ENCODE measurements at places on chromosomes 2 and 18.

- no peak for DNase-seq
Measured at GRCh38 chr2:168614172-168615018, 158.3 kb downstream of the CERS6 start.

DNA sequence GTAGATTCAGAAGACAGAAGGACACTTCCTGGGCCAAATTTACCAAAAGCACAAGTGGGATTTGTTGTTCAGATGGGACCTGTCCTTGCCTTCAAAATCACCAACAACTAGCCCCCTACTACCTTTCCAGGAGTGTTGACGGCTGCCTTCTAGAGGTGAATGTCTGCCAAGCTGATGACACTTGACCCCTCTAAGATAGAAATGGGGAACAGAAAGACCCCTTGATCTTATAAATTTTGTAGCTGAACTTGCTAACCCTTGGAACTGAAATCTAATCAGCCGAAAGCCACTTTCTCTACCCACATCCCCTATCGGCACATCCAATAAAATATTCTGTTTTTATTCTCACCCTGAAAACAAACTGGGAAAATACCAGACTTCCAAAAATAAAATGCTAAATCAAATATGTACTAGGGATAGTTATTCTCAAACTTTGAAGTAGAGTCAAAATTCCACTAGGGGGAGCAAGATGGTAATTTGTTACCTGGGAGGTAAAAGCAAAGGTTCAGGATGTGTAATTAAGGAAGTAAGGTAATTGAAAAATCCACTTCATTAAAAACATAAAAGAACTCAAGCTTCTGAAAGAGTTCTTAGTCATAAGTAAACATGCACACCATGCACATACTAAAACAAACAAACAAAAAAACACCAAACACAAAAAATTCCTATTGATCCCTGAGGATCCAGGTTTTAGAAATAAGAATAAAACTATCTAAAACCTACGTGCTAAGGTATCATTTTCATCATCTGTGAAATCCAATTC, 119.2 kb downstream of the ANKRD44 start:
- DNase-seq, result no peak

- DNase-seq, result peak; percentile 7
Measured at GRCh38 chr2:176473177-176473576, 203.9 kb downstream of the MTX2 start.

- no peak for DNase-seq
Measured at GRCh38 chr2:217742841-217743240, 260.0 kb downstream of the TNS1 start.

DNA sequence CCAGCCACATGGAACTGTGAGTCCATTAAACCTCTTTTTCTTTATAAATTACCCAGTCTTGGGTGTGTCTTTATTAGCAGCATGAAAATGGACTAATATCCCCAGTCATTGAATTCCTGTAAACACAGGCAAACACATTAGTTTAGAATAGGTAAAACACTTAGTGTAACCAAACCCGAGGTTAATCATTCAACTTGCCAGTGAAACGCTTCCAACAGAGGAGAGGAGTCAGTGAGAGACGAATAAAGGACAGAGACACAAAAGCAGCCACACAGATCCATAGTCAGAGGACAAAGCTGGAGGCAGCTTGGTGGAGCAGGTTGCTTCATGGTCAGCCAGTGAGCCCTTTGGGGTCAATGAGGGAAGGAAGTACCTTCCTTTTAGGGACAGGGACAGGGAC, 348.1 kb downstream of the TGIF1 start:
- no peak for DNase-seq

- DNase-seq, result no peak
Measured at GRCh38 chr2:37500031-37500430, 155.6 kb downstream of the QPCT start.

- peak; percentile 48 for DNase-seq
Measured at GRCh38 chr2:126761981-126762878, 106.3 kb downstream of the GYPC start.

- no peak for DNase-seq
Measured at GRCh38 chr2:190311893-190312634, 7.6 kb downstream of the HIBCH start.

DNA sequence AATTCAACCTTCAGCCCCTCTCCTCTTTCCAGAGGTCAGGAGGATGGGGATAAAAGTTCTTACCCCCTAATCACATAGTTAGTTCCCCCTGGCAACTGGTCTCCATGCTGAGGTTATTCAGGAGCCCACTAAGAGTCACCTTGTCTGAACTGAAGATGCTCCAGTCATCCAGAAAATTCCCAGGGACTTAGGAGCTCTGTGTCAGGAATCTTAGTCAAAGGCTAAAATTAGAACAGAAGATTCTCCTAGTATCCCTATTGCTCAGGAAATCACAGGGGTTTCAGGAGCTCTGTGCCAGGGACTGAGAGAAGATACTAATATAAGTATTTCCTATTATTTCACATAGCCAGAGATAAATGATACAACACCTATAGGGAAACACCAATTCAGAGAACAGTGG, 37.3 kb upstream of the LONRF2 start:
- no peak for DNase-seq

DNA sequence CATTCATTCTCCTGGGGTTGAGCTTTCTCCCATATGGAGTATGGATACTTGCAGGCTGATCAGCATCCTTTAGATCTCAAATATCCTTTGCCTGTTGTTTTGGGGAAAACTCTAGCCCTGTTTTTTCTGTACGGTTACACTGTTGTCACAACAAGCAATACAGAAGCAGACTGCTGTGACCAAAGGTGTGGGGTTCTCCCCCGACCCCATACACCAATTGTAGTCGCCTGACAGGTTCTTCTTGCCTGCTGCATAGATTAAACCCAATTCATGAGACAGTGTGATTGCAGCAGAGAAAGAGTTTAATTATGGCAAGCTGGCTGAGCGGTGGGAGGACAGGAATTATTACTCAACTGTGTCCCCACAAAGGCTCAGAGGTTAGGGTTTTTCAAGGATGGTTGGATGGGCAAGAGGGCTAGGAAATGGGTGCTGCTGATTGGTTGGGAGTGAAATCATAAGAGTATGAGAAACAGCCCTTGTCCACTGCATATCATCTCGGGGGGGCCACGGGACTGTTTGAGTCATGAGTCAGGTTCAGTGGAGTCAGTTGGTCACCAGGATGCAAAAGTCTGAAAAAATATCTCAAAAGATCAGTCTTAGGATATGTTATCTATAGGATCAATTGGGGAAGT, 40.6 kb downstream of the ITGB1BP1 start:
- DNase-seq, result no peak

DNA sequence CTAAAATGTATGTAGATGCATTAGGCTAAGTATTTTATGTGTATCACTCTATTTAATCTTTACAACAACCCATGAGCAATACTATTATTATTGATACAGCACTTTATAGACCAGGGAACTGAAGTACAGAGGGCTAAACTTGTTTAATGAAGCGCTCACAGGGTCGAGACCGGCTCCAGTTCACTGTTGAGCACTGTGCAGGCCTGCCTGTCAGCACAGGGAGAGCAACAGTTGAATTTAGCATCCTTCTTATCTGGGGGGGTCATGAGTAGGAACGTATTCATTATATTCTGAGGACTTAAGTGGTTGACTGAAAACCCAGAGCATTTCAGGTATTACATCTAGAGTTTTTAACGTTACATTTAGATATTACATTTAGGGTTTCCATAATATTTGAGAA, 120.1 kb downstream of the PLCL1 start:
- no peak for DNase-seq

DNA sequence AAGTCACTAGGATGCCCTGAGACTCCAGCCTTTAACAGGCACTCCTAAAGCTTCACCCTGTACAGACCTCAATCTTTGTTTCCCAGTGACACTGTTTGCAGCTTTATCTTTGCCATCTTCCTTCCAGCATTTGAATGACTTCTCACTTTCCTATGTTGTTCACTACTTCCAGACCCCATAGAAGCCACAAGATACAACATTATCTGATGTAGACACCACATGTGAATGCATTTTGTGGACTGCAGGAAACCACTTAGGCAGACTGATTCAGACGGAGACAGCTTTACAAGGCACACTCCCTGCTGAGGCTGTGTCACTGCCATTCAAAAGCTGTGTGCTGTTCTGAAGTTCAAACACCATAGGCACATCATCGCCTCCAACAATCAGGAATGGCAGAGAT, 67.3 kb upstream of the SPATS2L start:
- no peak for DNase-seq

DNA sequence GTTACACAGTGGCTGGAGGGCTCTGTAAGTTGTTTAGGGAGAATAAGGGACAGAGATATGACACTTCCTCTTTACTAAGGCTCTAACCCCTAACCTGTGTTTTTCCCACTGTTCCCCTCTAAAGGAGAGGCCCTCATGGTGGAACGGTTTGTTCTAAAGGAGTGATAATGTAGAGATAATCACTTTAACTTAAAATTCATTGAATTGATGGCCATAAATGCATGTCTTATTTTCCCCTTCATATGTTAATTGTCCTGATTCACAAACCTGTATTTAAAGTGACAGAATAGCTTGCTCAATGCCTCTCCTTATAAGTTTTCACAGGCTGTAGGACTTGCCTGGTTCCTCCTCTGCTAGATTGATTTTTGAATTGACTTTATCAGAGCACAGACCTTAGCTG, at the start of gene SERPINB12:
Gene SERPINB12, plus strand, starts transcription at position 301 of the 400 bp plus-strand sequence. CDS start 13,791 bp downstream, outside the sequence.
- DNase-seq, result no peak

DNA sequence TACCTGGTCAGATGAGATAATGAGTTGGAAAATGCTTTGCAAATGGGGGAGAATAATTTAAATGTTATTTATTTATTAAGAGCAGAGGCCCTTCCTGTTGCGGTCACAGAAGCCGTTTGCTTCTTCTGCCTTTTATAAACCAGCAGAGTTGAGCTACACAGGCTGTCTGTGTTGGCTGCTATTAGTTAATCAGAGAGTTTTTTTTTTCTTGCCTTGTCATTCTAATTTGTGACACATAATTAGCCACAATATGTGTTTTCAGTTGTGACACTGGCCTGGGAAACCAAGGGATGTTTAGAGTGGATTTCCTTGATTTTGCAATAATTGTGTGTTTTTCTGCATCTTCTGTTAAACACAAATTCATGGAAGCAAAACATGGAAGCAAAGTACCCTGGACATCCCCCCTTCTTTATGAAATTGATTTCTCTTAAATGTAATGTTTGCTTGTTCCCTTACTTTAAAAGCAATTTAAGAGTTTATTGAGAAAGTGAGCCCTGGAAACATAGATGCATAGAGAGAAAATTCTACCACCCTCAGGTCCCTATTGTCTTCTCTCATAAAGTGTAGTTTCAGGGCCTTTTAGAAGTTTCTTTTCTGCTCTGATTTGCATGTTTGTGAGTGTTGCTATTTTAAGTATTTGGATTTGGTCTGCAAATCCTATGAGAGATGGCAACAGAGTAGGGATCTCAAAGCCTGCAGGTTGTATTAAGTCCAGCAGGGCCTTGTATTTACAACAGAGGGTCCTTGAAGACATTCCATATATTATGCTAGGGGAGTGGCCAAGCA, 22.8 kb upstream of the IL37 start:
- DNase-seq, result no peak

DNA sequence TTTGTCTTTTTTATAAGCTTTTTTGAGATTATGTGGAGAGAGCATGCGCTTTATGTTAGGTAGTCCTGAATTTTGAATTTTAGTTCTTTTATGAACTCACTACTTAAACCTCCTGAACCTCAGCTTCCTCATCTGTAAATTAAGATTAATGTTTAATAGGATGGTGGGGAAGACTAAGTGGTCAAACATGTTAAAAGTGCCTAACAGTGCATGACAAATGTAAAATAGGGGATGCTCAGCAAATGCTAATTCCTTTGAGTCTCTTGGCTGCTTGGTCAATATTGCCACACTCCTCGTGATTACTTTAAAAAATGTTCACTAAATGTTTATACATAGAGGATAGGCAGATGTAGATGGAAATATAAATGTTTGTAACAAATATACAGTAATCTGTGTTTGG, 6.8 kb downstream of the BIRC6 start:
- no peak for DNase-seq

DNA sequence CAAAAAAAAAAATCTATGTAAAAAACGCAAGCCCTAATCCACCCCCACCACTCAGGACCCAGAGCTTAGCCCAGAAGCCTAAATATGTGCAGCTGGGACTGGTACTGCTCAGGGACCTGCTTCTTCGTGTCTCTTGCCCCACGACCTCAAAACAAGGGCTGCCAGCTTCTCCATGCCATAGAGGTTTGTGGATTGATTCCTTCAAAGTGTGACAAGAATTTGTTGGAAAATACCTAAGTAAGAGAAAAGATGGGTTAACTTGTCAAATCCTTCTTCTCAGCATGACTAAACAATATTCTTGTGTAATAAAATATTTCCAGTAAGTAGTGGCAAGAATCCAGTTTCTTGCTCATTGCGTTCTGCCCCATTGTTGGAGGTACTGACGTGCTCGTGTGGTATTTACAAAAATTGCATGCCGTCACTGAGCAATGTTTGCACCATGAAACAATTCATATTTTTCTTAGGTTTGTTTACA, 825 bp upstream of the SCYGR1 start:
- no peak for DNase-seq

- DNase-seq, result no peak
Measured at GRCh38 chr2:113028112-113028511, 22.9 kb downstream of the IL36A start.

- DNase-seq, result no peak
Measured at GRCh38 chr2:135798762-135799161, 38.2 kb downstream of the LCT start.

DNA sequence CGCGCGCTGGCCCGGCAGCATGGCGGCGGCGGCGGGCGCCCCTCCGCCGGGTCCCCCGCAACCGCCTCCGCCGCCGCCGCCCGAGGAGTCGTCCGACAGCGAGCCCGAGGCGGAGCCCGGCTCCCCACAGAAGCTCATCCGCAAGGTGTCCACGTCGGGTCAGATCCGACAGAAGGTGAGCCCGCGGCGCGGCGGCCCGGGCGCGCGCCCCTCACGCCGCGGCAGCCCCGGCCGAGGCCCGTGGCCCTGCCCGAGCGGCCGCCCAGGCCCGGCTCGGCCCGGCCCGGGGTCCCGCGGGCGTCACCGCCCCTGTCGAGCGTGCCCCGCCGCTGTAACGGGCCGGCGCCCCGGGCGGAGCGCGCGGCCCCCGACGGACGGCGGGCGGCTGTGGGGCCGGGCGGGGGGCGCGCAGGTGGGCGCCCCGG, 218 bp downstream of the DGKD start:
- no peak for DNase-seq

GRCh38 chr18:77061946-77062517, 70.6 kb downstream of the MBP start:
- no peak for DNase-seq

DNA sequence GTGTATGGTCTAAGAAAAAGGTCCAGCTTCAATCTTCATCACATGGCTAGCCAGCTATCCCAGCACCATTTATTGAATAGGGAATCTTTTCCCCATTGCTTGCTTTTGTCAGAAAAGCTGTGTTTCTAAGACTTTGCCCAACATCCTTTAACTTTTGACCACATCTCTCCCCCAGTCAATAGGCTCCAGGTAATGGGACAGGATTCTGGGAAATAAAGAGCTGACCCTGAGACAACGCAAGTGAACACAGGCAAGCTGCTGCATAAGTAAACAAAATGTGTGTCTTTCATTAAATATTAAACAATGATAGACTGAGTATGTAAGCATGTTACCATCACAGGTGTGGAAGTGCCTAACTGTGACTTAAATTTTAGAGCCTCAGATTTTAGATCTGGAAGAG, 23.0 kb downstream of the FAM110C start:
- DNase-seq, result no peak

GRCh38 chr2:237165405-237166276, 80.0 kb downstream of the COPS8 start:
- DNase-seq, result no peak

GRCh38 chr2:230134496-230135129, 65.9 kb upstream of the SLC16A14 start:
- no peak for DNase-seq
